ENCODE measurements at places on chromosomes 2 and 18. TPM values are rescaled to one million over a fixed set of nuclear protein-coding genes. Genes with fewer than 3 reads are reported as not detected.

Gene GPBAR1
- total RNA-seq, result 0.71 TPM

Gene HOXD8
- not detected for total RNA-seq

Gene MLPH
- total RNA-seq, result not detected

Gene C2orf69
- 15.8 TPM for total RNA-seq

Gene LRRTM4
- total RNA-seq, result not detected

Gene KCNF1
- total RNA-seq, result not detected

Gene CYP26B1
- not detected for total RNA-seq

DNA sequence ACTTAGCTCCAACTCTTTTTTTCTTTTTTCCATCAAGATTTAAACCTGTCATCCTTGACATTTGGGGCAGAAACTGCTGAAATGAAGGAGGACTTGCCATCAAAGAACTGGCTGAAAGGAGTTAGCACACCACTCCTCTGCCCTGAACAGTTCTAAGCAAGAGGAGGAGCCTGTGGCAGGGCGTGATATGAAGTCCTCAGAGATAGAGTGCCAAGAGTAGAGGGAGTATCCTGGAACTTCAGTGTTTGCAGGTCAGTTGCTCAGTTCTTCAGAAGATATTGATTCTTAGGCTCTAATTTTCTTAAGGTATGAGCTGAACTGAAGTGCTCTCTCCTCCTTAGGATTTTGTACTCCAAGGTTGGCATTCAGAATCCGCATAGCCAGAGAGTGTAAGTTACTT lies 15.2 kb downstream of the NABP1 start:
- no peak overlapping the region for H3K27ac ChIP-seq
- no peak for DNase-seq
- H3K4me1 ChIP-seq, result peaks cover 6% of the 10 kb centered on the region
- H3K27me3 ChIP-seq, result no peaks in the 10 kb centered on the region
- peaks cover 12% of the 10 kb centered on the region for H3K36me3 ChIP-seq
- H3K4me3 ChIP-seq, result no peak overlapping the region

DNA sequence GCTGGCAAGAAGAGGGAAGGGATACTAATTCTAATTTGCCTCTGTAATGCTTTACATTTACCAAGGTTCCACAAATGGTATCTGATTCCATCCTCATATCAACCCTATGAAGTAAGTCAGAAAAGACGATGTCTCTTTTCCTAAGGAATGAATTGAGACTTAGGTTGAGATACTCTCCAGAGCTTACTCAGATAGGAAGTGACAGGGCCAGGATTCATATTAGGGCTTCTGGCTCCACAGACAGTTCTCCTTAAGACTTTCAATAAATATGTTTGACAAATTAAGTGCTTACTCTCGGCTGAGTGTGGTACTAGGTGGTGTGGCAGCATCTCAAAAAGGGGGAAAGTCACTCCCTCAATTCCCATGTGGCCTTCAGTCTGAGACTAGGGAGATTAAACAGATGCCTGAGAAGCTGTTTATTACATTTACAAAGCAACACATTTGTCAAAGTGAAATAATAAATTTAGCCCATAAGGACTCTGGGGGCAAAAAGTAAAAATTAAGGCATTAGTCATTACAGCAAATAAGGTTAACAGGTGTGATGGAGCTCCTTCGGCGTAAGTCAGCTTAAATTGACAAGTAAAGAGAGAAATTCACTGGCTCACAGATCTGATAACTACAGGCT lies 14.2 kb downstream of the CDK15 start:
- no peak for DNase-seq
- peaks cover 1% of the 10 kb centered on the region for H3K36me3 ChIP-seq
- H3K4me3 ChIP-seq, result no peak overlapping the region
- no peak overlapping the region for H3K27ac ChIP-seq
- peaks cover 13% of the 10 kb centered on the region for H3K27me3 ChIP-seq

GRCh38 chr2:197297772-197298318 lies 12.7 kb downstream of the ANKRD44 start:
- H3K4me1 ChIP-seq, result peaks cover 89% of the 10 kb centered on the region
- H3K27ac ChIP-seq, result peak overlapping the region; percentile 81
- peak overlapping the region; percentile 73 for H3K4me3 ChIP-seq
- H3K27me3 ChIP-seq, result no peaks in the 10 kb centered on the region
- no peak for DNase-seq

DNA sequence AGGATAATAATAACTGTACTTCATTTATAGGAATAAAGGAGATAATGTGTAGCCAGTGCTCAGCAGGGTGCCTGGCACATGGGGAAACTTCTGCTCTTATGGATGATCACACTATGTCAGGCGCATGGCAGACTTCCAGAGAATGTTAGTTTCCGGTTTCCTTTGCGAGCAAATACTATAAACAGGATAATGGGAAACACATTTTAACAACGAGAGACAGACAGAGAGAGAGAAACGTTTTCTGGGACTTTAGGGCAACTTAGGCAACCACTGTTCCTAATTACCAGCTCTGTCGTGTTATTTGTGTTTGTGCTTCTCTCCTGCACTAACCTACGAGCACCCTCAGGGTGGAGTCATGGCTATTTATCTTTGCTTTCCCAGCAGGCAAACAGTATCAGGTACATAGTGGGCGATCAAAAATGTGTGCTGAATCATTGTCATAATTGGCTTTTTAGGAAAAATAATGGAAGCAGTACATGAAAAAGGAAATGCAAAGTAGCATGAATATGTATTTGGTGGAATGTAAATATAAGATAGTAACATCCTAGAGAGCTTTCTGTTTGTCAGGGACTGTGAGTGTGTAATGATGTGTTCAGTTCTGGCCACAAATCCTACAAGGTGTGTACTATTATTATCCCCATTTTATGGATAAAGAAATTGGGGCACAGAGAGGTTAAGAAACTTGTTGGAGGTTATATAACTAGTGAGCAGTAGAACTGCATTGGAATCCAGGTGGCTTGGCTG lies 36.8 kb upstream of the IGFBP2 start:
- no peak for DNase-seq
- peaks cover 6% of the 10 kb centered on the region for H3K27me3 ChIP-seq
- no peaks in the 10 kb centered on the region for H3K4me1 ChIP-seq
- H3K27ac ChIP-seq, result no peak overlapping the region

DNA sequence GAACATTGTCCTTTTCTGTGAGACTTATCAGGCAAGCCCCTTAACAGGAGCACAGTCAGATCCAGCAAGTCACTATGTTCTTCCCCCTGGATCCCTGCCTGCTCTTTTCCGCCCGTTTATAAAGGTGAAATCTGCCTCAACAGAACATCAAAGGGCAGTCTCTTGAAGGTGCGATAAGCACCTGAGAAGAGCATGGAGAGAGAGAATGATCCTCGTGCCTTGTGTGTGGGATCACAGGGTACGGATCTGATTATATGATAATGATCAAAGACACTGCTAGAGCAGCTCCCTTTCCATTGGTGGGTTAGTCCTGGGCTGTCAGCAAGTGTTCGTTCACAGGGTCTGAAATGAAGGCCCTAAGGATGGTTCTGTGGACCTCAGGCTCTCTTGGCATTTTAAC lies 106.4 kb downstream of the ZAP70 start:
- H3K4me1 ChIP-seq, result no peaks in the 10 kb centered on the region
- no peak overlapping the region for H3K27ac ChIP-seq
- H3K27me3 ChIP-seq, result no peaks in the 10 kb centered on the region
- no peak for DNase-seq

- no peak overlapping the region for H3K4me3 ChIP-seq
- H3K36me3 ChIP-seq, result no peaks in the 10 kb centered on the region
- H3K27me3 ChIP-seq, result no peaks in the 10 kb centered on the region
These were observed 72.7 kb upstream of the OTOS start for GRCh38 chr2:240213226-240213475.

DNA sequence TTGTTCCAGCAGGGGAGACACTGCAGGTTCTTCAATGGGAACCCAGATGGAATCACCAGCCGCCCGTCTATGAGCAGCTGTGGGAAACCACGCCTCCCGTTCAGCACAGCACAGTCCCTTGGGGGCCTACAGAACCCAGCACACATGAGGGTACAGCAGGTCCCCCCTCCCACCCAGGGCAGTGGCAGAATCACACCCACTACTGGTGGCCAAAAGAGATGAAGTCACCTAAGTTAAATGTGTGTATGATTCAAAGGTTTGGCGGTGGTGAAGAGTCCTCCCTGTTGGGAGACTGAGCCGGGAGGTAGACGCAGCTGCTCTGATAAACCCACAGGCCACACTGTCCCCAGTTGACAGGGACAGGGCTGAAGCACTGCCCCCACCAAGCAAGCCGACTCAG lies 44.3 kb downstream of the L3MBTL4 start:
- H3K27me3 ChIP-seq, result no peaks in the 10 kb centered on the region
- H3K27ac ChIP-seq, result no peak overlapping the region
- no peaks in the 10 kb centered on the region for H3K4me1 ChIP-seq
- DNase-seq, result no peak
- H3K4me3 ChIP-seq, result no peak overlapping the region

GRCh38 chr2:147845411-147845971 lies 662 bp downstream of the ACVR2A start:
- H3K27me3 ChIP-seq, result peaks cover 57% of the 10 kb centered on the region
- peak overlapping the region; percentile 89 for H3K4me3 ChIP-seq
- DNase-seq, result no peak
- H3K27ac ChIP-seq, result peak overlapping the region; percentile 85
- H3K4me1 ChIP-seq, result peaks cover 24% of the 10 kb centered on the region

- no peak for DNase-seq
- no peaks in the 10 kb centered on the region for H3K27me3 ChIP-seq
- H3K36me3 ChIP-seq, result peaks cover 11% of the 10 kb centered on the region
- no peak overlapping the region for H3K27ac ChIP-seq
These were observed 18.8 kb upstream of the TSPYL6 start for GRCh38 chr2:54274781-54275242.

GRCh38 chr2:68568116-68568515 lies 75.3 kb upstream of the PROKR1 start:
- DNase-seq, result no peak
- no peaks in the 10 kb centered on the region for H3K27me3 ChIP-seq
- H3K36me3 ChIP-seq, result no peaks in the 10 kb centered on the region

- no peaks in the 10 kb centered on the region for H3K27me3 ChIP-seq
- no peak overlapping the region for H3K27ac ChIP-seq
- no peaks in the 10 kb centered on the region for H3K36me3 ChIP-seq
- H3K4me3 ChIP-seq, result no peak overlapping the region
These were observed 24.6 kb upstream of the OTOS start for GRCh38 chr2:240165034-240165433.
